ENCODE measurements at places on chromosomes 7 and 10. TPM values are rescaled to one million over a fixed set of nuclear protein-coding genes. Genes with fewer than 3 reads are reported as not detected.

GRCh38 chr7:148944935-148945934, 61.1 kb upstream of the EZH2 start:
- H3K36me3 ChIP-seq, result no peaks in the 10 kb centered on the region
- no peak overlapping the region for H3K27ac ChIP-seq
- H3K4me3 ChIP-seq, result no peak overlapping the region
- DNase-seq, result no peak
- H3K27me3 ChIP-seq, result no peaks in the 10 kb centered on the region

- H3K4me1 ChIP-seq, result peaks cover 66% of the 10 kb centered on the region
- H3K27me3 ChIP-seq, result no peaks in the 10 kb centered on the region
- DNase-seq, result peak; percentile 54
Measured at GRCh38 chr10:61992671-61993668, 91.5 kb downstream of the ARID5B start.

- no peak overlapping the region for H3K27ac ChIP-seq
- no peaks in the 10 kb centered on the region for H3K27me3 ChIP-seq
- H3K4me3 ChIP-seq, result no peak overlapping the region
- no peak for DNase-seq
- H3K36me3 ChIP-seq, result peaks cover 5% of the 10 kb centered on the region
Measured at GRCh38 chr7:75010036-75010435, 45.5 kb downstream of the CASTOR2 start.

DNA sequence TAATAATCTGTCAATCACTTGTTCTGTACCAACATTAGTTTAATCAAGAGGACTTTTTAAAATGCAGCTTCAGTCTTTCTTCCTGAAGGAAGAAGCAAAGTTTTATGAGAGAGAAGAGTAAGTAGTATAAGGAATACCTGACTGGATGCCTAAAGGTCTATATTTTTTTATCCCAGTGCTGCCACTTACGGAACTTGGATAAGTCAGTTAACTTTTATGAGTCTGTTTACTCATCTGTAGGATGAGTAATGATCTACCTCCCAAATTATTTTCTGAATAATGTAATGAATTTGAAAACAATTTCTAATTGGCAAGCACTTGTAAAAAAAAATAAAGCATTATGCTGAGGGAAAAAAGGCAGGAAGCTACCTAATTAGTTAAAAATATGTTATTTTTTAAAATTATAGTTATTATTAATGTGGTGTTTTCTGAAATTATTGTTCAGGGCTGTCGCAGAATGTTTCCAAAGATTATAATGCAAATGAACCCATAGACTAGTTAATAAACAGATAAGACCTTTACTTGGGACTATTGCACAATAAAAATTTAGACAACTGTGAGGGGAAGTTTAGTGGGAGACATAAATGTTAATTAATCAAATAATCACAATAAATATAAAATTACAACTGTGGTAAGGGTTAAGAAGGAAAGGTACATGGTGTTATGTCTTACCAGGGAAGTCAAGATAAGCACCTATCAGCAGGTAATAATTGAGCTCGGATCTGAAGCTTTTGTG, 24.6 kb downstream of the SLK start:
- H3K4me3 ChIP-seq, result no peak overlapping the region
- DNase-seq, result no peak
- H3K36me3 ChIP-seq, result peaks cover 6% of the 10 kb centered on the region
- H3K4me1 ChIP-seq, result peaks cover 5% of the 10 kb centered on the region
- H3K27me3 ChIP-seq, result no peaks in the 10 kb centered on the region

GRCh38 chr7:46522354-46522906, 601.4 kb upstream of the IGFBP3 start:
- H3K36me3 ChIP-seq, result no peaks in the 10 kb centered on the region
- H3K4me3 ChIP-seq, result no peak overlapping the region
- no peak for DNase-seq
- no peaks in the 10 kb centered on the region for H3K27me3 ChIP-seq
- H3K27ac ChIP-seq, result no peak overlapping the region

DNA sequence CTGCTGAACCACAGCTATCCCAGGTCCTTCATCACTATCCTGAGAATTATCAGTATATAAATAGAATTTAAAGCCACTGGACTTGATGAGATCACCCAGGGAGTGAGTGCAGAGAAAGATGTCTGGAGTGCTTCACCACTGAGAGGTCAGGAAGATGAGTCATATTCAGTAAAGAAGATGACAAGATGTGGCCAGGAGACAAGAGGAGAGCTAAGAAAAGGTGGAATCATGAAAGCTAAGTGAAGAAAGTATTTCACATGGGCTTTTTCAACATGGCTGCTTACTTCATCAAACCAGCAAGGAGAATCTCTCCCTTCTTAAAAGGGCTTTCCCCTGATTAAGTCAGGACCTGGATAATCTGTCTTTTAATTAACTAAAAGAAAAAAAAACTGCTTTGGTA, 9.1 kb upstream of the PRKAR2B start:
- H3K27ac ChIP-seq, result no peak overlapping the region
- H3K27me3 ChIP-seq, result no peaks in the 10 kb centered on the region
- H3K4me1 ChIP-seq, result no peaks in the 10 kb centered on the region
- no peak for DNase-seq

DNA sequence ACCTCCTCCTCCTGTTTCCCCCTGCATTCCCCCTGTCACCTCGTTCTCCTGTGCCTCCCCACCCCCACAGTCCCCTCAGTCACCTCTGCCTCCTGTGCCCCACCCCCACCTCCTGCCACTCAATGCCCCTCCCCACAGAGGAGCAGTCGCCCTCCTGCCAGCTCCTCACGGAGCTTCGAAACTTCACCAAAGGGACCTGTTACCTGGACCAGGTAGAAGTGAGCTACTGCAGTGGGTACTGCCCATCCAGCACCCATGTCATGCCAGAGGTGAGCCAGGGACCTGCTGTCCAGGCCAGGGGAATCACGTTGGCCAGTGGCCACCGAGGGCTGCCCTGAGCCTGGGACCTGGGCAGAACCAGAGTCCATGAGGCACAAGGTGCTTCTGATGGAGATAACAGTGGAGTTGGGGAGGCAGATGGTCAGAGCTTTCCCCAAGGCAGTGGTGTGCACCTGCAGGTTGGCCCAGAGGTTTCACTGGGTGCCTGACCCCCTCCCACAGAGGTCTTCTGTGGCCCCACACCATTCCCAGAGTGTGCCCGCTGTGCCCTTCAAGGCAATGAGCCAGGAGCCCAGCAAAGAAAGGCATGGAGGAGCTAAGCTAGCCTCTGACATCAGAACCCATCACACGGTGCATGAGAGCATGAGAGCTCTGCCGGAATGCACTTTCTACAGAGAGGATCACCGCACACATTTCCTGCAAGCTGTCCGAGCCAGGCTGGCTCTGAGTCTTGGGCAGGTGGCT, 7.0 kb upstream of the ZNF862 start:
- H3K4me3 ChIP-seq, result no peak overlapping the region
- H3K27me3 ChIP-seq, result peaks cover 2% of the 10 kb centered on the region
- H3K27ac ChIP-seq, result no peak overlapping the region
- H3K36me3 ChIP-seq, result no peaks in the 10 kb centered on the region
- no peaks in the 10 kb centered on the region for H3K4me1 ChIP-seq

DNA sequence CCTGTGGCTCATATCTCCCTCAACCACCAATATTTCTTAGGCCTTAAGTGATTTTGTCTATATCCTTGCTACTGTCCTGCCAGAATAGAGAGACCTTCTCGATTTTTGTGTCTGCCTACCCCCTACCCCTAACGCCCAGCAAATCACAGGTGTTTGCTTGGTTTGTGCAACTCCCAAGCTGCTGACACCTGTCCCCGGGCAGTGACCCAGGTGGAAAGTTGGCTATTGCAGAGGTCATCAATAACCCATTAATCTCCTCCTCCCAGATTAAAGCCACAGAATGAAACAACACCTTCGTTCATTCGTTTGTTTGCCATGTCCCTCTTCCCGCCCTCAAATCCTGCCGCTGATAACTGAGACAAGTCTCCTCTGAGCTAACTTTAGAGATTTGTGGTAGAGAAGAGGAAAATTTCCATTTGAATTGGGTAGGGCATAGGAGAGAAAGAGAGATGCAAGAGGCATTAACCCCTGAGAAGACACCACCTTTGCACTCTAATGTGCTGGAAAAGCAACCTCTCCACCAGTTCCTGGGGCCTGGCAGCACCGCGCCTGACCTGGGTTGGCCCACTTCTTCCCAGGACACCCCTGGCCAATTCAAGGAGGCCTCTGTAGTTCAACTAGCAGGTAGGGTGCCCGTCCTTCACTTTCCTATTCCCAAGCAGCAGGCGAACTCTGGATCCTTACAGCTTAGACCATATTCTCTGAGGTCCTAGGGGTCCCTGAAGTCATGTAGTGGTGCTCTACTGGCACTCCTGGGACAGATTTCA, 3.0 kb downstream of the NEUROG3 start:
- H3K36me3 ChIP-seq, result no peaks in the 10 kb centered on the region
- no peak for DNase-seq
- peaks cover 29% of the 10 kb centered on the region for H3K4me1 ChIP-seq
- no peak overlapping the region for H3K4me3 ChIP-seq
- H3K27me3 ChIP-seq, result peaks cover 99% of the 10 kb centered on the region
- H3K27ac ChIP-seq, result no peak overlapping the region

- H3K36me3 ChIP-seq, result no peaks in the 10 kb centered on the region
- H3K27me3 ChIP-seq, result no peaks in the 10 kb centered on the region
- H3K4me3 ChIP-seq, result no peak overlapping the region
- DNase-seq, result no peak
- H3K4me1 ChIP-seq, result no peaks in the 10 kb centered on the region
Measured at GRCh38 chr7:115600207-115600606, 430.4 kb downstream of the TFEC start.

- DNase-seq, result no peak
- no peaks in the 10 kb centered on the region for H3K36me3 ChIP-seq
- H3K27me3 ChIP-seq, result peaks cover 11% of the 10 kb centered on the region
- no peaks in the 10 kb centered on the region for H3K4me1 ChIP-seq
- H3K4me3 ChIP-seq, result no peak overlapping the region
- no peak overlapping the region for H3K27ac ChIP-seq
Measured at GRCh38 chr10:108904163-108904838, 1019.0 kb downstream of the XPNPEP1 start.

The ZNF365 gene
- 0.19 TPM for total RNA-seq

The CTBP2 gene
- total RNA-seq, result 27.5 TPM

The PALD1 gene
- 5.6 TPM for total RNA-seq

The STEAP2 gene
- total RNA-seq, result 10.3 TPM

The NPY gene
- not detected for total RNA-seq

The CPEB3 gene
- 7.2 TPM for total RNA-seq

Measured in heart right ventricle (tissue), 16 donors.